Hematopoietic multipotent progenitor cell treated with erythropoietin and hydrocortisone succinate and interleukin-3 and kit ligand, for 8 days (in vitro differentiated cells): ENCODE measurements at places on chromosomes 7 and 10.

- no peak for DNase-seq
Observed at GRCh38 chr10:17744341-17744861, 7.6 kb upstream of the TMEM236 start.

GRCh38 chr7:98000356-98000755 lies 10.4 kb upstream of the OCM2 start:
- no peak for DNase-seq

DNA sequence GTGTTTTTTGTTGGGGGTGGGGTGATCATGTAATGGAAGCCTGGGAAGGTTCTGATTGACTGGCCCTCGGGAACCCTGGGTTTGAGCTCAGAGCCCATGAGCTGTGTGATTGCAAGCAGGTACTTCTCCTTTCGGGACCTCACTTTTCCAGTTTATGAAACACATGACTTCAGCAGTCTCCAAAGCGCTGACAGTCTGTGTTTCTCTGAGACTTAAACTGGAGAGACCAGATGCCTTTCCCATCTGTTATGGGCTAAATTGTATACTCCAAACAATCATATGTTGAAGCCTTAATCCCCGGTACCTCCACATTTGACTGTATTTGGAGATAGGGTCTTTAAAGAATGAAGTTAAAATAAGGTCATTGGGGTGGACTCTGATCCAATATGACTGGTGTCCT lies 493.6 kb downstream of the GALNT17 start:
- DNase-seq, result no peak

- DNase-seq, result no peak
Observed at GRCh38 chr10:44125879-44126278, 259.0 kb downstream of the CXCL12 start.

DNA sequence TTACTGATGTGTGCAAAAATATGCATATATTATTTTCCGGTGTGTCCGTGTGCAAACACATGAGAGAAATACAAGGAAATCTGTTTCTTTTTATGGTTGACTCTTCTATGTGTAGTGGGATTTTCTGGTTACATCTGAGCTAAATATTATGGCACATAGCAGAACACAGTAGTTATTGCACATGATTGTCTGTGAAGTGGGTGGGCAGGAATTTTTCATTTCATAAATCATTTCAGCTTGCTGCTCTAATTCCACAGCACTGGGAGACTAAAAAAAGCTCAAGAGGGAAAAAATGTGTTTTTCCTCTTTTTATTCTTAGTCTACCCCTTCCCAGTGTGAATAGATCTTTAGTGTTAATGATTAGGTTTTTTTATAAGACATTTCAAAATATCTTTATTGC lies 197.9 kb downstream of the MBL2 start:
- no peak for DNase-seq

DNA sequence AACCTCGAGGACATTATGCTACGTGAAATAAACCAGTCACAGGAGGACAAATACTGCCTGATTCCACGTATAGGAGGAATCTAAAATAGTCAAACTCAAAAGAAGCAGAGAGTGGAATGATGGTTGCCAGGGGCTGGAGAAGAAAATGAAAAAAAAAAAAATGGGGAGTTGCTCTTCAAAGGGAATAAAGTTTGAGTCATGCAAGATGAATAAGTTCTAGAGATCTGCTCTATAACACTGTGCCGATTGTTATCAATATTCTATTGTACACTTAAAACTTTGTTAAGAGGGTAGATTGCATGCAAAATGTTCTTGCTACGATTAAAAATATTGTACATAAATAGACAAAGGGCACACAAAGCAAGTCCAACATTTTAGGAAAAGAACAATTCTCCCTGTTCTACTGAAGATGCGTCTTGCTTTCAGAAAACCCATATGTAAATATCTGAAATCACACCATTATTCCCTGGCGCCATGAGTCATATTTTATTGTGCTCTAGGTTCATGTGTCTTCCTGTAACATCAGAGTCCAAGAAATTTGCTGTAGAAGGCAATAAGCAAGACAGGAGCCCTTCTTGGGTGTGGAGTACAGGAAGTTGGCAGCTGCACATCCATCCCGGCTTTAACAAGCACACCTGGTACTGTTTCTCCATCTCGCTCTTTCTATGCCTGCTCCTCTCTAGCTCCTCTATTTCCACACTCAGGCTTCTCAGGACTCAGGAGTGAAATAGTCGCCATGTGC lies 145.9 kb downstream of the GFRA1 start:
- DNase-seq, result no peak

DNA sequence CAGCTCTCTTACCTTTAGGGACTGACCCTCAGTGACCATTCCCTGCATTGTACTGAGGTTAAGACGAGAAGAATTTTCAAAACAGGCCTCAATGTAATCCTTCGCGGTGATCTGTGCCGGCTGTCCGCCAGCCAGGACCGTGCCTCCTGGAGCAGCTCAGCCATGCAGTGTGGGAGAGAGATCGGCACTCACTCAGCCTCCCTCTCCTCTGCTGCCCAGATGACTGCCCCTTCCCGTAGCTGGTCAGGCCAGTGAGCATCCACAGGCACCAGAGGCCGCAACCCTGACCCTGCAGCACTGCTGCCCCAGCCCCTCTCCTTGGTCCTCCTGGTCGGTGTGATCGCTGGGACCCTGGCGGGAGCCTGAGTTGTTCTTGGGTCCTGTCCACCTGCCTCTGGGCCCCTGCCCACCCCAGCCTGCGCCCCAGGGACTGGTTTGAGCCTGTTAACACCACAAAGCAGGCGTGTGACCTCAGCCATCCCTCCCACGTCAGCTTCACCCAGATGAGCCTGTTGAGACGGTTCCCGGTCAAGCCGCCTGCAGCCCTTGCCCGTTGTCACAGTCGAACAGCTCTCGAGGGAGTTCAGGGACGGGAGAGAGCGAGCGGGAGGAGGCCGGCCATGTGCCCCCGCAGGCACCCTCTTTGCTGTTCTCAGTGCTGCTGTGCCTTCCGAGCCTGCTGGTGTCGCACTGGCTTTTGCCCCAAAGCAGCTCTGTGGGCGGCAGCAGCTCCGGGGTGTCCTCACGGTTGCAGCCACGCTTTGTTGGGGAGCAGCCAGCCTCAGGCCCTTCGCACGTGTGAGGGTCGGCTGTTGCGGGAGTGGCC lies 37.2 kb downstream of the NKX6-2 start:
- no peak for DNase-seq

- no peak for DNase-seq
Observed at GRCh38 chr10:132133005-132133404, 53.7 kb upstream of the DPYSL4 start.

DNA sequence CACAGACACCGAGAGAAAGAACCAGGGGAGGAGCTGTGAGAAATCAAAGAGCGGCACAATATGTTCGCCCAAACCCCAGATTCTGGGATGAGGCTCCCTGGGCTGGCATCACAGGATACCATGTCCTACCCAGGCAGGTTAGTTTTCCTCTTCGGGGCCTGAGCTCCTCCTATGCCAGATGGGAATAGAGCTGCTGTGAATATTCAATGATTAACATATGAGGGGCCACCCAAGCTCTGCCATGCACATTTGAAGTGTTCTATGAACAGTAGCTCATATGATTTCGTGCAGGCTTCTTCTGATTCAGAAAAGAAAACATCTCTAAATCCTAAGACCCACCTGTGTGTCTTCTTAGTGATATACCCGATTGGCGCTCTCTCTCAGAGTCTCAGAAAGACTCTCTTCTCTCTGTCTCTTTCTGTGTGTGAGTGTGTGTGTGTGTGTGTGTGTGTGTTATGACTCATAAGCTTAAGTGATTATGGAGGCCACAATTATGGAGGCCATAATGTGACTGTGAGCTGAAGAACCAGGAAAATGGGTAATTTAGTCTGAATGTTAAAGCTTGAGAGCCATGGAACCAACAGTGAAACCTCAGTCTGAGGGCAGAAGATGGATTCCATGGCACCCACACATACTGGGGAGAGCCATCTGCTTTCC lies 220.5 kb downstream of the KLF6 start:
- no peak for DNase-seq

DNA sequence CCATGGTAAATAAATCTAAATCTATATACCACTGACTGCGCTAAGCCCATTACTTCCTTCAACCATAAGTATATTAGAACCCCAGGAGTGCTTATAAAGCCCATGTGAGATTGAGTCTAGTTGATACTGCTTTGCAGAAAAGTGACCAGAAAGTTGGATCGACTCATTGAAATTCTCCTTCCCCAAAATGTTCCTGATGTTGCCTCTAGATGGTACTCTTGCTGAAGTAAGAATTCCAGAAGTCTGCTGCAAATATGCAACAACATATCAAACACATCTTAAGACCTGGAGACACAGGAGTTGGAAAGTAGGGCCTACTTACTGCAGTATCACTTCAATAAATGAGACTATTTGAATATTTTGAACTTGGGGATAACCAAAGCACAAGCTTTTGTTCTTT lies 550.8 kb downstream of the IPMK start:
- DNase-seq, result no peak

DNA sequence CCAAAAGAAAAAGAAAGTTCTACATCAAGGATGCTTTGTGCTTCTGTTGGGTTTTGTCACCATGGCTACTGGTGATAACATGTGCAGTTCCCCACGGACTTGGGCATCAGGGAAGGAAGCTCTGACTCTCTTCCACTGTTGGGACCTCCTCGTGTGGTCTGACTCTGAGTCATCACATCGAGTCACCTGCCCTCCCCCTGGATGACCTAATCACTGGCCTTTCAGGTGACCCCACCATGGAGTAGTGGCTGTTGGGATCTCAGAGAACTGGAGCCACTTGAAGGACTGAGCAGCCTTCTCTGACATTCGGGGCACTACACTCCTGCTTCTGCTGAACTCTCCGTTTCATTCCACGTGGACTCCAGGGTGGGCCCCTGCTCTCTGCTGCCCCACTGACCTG lies 60.8 kb upstream of the DOCK1 start:
- no peak for DNase-seq
